Anterior cingulate cortex (tissue), 58 donors: ENCODE measurements at places on chromosomes 5 and 9.

DNA sequence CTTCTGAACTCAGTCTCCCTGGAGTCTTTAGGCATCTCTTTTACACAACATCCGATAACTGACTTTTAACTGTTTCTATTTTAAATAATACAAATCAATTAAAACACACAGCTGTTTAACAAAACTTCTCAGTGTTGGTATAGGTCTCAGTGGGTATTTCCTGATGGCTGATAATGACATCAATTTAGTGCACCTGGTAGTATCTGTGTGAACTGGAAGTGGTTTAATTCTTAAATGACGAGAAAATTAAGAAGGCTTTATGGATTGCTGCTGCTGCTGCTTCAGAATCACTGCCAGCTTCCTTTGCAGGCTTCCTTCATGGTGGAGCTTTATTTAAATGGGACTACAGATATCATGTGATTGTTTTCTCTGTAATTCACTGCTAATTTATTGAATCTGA lies 92.3 kb downstream of the RPS23 start:
- no peak for DNase-seq

DNA sequence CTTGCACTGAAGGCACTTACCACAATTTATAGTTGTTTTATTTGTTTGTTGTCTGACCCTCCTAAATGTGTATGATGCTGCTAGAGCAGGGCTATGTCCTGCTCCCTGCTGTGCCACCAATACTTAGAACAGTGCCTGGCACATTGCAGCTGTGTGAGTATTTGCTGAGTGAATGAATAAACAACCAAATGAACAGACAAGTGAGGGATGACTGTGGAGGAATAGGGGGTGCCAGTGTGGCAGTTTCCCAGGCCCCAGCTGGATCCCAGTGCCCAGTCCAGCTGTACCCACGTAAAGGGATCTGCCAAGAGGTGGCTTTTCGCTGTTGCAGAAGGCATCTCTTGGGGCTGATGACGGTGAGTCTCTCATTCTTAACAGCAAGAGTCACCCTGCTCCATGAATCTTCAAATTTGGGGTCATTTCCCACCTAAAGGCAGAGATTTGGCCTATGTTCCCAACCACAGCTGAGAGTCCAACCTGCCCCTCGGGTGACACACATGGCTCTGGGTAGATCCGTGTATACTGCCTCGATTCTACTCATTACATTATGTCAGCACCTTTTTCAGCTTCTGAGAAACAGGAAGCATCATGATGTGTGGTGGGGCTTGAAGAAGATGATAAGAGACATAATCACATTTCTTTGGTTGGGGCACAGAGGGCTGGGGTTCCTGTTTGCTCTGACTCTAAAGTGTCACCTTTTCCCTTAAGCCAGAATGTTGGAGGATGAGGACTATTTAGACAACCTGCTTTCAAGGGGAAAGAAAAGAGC lies 14.3 kb downstream of the IL5 start:
- no peak for DNase-seq

GRCh38 chr5:79346420-79346824 lies 110.5 kb downstream of the JMY start:
- DNase-seq: no peak

GRCh38 chr9:114080773-114081440 lies 2.8 kb upstream of the AMBP start:
- DNase-seq: no peak

DNA sequence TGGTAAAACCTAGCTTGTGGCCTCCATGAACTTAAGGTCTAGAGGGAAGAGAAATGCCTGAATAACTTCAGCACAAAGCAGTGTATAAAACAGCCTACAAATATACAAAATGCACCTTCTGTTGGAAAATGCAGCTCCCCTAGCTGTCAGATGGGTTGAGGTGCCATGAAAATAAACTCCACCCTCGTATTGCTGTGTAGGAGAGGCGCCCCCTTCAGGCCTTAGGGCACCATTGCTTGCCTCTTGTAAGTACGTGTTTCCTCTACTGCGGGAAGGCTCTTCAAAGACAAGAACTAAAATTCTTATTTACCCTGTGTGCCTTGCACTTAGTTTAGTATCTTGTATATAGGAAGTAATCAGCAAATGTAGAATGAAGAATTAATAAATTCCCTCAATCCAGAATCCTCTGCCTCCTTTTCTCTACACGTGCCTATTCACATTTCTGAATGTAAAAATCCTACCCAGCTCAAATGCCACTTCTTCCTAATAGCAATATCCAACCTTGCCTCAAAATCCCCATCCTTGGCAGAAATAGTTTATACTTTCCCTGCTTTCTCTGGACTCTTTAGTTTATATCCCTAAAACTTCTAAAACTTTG lies 393.7 kb upstream of the PDE4D start:
- no peak for DNase-seq

- no peak for DNase-seq
Observed at GRCh38 chr5:181131514-181131913, 545 bp upstream of the OR2V1 start.

DNA sequence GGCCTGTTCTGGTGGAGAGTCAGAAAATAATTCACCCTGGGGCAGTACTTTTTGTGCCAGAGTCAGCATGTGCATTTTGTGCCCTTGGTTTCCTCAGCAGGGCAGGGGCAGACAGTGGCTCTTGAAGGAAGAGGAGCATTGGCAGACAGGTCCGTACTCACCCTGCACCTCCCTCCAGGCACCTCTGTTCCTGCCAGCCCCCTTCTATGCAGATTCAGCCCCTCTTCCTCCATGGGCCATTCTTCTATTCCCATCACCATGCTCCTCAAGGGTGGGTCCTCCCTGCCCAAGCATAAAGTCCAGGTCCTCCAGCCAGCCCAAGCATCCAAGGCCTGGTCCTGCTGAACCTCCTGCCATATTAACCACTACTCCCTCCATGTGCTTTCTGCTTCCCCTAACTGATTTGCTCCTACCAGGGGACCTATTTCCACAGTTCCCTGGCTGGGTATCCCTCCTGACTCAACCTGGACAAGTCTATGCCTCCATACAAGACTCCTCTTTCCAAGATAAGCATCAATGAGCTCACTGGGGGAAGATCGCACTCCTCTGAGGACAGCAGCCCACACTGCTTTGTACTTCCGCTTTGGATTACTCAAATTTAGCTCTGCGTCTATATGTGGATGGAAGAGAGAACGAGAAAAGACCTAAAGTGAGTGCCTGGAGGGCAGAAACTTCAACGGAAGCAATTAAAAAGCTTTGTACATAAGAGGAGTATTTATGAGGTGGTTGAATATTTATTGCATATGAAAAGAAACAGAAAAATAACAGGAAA lies 9.3 kb upstream of the ACSL6 start:
- no peak for DNase-seq

DNA sequence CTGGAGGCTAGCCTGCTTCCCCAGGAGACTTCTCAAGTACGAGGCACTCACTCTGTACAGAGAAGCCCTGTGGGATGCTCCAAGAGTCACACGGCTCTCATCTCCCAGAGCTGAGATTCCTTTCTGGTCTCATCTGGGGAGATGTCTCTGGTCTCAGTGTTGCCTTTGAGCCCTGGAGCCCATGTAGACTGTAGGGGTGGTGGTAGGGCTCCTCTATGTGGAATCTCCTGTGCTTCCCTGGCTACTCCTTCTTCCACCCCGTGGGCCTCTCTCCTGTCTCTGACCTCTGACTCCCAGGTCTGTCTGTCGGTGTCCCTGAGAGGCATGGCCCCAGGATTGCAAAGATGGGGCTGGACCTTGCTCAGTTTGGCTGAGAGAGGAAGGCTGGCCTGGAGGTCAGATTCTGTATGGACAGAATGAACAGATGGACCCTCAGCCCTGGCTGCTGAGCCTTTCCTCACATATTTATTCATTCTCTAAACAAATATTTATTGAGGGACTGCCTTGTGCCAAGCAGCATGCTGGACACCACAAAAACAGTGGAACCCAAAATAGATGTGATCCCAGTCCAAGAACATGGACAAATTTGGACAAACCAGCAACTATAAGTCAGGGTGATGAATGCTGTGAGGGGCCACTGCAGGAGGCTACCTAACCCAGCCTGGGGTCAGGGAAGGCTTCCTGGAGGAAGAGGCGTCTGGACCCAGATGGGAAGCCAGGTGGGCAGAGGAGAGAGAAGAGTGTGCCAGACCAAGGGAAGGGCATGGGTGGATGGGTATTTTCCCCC lies 2.6 kb downstream of the CCL19 start:
- DNase-seq: no peak

DNA sequence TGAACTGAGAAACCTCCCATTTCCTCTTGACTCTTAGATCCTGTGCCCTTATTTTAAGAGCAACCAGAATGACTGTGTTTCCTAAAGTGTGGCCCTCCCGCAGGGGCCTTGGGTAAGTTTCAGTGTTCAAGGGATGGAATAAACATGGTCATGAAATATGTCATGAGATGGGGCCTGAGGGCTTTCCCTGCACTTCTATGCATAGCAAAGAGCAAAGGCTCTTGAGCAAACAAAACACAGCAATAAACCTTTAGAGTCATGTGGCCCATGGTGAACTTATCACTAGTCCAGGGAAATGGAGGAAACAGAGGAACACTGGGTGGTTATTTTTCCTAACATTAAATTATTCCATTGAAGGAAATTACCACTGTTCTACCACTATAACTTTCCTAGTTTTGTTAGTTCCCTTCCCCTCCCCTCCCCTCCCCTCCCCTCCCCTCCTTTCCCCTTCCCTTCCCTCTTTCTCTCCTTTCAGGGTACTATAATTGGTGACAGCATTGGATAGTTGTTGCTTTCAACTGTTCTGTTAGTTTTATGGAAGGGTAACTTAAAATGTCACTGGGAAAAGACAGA lies 72.4 kb downstream of the CTSL start:
- no peak for DNase-seq

- DNase-seq: no peak
Observed at GRCh38 chr5:35922468-35922867, 16.0 kb downstream of the CAPSL start.

- no peak for DNase-seq
Observed at GRCh38 chr5:66362687-66363086, 218.6 kb downstream of the SREK1 start.

GRCh38 chr5:126138281-126138931 lies 284.8 kb upstream of the GRAMD2B start:
- no peak for DNase-seq

DNA sequence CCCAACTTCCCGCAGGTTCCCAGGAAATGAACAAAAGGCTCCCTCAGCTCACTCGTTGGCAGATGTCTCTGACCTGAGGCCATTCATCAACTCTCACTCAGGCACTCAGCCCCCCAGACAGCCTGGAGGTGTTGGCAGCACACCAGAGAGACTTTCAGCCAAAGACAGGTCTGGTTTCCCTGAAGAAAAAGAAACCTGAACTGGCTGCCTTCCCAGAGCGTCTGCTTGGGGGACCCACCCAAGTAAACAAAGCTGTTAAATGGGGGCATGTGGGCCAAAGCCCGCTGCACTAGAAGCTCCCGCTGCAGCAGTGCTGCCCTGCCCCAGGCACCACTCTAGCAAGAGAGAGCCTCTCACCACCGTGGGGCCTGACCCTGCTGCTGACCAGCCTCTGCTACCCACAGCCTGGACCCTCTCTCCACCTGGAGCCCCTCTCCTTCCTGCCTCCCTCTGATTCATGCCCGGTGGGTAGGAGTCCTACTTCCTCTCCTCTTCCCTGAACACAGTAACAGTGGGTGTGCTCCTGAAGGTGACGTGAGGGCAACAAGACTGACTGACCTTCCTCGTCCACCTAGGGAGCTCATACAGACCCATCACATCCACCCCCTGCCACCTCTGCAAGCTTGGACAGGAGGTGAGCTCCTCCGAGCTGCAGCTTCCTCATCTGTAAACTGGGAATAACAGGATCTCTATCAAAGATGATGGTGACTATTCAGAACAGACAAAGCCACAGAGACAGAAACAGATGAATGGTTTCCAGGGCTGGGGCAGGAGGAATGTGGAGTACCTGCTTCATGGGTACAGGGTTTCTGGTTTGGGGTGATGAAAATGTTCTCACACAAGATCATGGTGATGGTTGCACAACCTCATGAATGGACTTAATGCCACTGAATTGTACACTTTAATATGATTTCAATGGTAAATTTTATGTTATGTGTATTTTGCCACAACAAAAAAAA lies 31.0 kb upstream of the GABRP start:
- no peak for DNase-seq

GRCh38 chr5:139268364-139269202 lies 25.0 kb upstream of the MATR3 start:
- DNase-seq: no peak

GRCh38 chr5:149019679-149020078 lies 43.2 kb downstream of the SH3TC2 start:
- no peak for DNase-seq

- DNase-seq: no peak
Observed at GRCh38 chr5:124683917-124684555, 62.4 kb downstream of the ZNF608 start.

GRCh38 chr9:74728176-74728575 lies 159.5 kb downstream of the TRPM6 start:
- no peak for DNase-seq

DNA sequence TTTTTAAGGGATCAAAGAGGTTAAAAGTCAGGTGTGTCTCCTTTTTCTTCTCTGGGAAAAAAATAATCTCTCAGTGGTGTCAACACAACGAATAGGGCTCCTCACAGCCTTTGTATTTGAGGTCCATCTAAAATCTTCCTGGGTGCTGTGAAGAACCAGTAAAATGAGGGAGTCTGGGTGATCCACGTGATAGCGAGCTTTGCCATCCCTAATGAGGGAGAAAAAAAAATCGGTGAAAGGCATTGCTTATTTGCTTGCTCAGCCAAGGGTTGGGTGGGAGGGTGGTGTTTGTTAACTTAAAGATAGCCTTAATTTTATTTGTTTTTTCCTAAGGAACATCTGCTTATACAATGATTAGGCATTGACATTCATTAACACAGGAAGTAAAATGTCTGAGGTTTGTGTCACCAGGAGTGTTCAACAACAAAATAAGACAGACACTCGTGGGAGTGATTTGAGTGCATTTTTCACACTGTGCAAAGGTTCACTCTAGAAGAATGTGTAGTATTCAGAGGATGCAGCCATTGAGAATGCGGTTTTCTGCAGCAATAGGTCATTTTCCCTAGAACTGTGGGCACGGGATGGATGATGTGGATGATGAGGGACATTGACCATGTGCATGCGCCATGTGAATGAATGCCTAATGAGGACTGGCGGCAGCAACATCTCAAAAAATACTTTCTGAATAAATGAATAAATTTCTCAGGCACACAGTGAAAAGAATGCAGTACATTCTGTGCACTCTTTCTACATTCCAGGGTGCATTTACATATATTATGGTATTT lies 369.5 kb downstream of the NTRK2 start:
- DNase-seq: peak; percentile 31

- no peak for DNase-seq
Observed at GRCh38 chr9:124802426-124802825, 25.5 kb downstream of the OLFML2A start.
